ENCODE measurements at places on chromosomes 3 and 15.
A peak's percentile ranks its signal among the peaks of the same experiment; 100 is the strongest.

DNA sequence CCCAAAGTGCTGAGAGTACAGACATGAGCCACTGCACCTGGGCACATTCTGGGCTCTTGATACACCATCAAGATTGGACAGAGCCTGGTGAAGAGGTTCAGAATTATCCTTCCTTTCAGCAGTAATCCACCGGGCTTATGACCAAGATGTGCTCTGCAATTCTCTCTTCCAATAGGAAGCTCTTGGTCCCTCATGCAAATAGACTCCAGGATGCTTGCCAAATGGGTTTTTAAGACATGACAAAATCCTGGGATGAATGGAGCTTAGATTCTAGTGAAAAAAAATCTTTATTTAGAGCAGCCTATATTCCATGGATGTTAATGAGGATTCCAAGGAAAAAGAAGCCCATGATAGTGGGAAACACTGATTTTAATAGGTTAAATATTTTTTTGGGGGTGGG lies 119.1 kb downstream of the SV2B start:
- DNase-seq: no peak

- peak; percentile 94 for DNase-seq
These were observed 6.6 kb downstream of the GPX1 start for GRCh38 chr3:49351521-49352011.

DNA sequence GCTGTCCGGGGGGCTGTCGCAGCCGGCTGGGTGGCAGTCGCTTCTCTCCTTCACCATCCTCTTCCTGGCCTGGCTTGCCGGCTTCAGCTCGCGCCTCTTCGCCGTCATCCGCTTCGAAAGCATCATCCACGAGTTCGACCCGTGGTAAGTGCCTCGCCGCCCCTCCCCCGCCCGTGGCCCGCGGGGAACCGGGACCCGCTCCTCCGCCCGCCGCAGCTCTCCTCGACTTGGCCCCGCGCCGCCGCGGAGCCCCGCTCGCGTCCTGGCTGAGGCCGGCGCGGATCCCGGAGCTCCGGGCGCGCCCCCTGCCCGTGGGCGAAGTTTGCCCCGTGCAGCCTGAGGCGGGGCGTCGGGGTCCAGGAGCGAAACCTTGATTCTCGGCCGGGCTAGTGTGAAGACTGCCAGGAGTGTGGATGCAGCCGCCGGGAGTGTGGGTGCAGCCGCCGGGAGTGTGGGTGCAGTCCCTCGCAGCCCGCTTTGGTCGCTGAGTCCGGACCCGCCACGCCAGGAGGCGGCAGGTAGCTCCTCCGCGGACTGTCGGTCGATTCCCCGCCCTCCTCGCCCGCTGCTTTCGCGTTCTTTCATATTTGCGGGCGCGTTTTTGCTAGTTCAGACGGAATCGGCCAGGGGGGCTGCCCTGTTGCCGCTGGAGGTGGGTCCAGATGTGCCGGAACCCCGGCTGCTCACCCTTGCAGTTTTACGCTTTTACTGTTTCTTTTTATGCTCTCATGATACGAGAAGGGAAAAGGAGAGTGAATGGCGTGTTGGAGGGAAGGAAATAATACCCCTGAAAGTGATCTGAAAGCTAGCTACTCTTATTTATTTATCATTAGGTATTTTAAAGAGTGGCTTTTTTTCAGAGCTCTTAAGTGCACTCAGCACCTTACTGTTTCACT lies 692 bp downstream of the STT3B start:
- peak; percentile 35 for DNase-seq

GRCh38 chr3:62028236-62028635 lies 345.1 kb downstream of the FEZF2 start:
- no peak for DNase-seq

DNA sequence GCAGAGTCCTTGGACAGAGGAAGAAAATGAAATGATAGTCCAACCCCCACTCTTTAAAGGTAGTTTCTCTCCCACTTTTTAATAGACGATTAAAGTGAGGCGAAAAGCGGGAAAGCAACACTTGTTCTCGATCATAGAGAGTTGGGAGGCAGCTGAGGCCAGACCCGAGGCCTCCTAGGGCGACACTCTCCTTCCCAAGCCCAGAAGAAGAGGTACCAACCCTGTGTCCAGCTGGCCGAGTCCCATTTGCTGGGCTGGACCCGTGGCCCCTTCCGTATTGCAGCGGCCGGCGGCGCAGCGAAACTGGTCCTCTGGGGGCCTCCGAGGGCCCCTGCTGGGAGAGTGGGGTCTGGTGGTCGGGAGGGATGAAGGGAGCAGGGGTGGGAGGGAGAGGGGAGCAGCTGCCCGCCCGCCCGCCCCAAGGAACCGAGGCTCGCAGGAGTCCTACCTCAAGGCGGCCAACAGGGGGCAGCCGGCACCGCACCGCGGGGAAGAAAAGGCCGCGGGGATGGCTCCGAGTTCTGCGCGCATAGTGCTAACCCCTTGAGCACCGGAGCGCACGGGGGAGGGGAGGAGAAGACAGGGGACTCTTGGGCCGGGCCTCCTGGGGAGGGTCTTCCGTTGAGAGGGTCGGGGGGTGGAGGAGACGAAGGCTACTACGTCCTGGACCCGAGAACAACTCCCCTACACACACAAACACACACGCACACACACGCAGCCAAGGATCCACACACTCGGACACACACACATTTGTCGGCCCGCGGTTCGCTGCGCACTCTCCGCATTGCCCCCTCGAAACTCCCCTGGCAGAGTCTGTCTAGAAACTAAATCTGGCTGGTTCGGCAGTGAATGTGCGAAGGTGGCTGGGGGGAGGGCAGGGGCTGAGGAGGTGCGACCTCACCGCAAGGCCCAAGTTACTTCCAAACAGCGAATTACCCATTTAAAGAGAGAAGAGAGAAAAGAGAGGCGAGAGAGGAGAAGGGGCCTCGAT lies 2.0 kb downstream of the WNT5A start:
- peak; percentile 91 for DNase-seq

GRCh38 chr3:106685745-106686144 lies 691.5 kb upstream of the CCDC54 start:
- DNase-seq: no peak

DNA sequence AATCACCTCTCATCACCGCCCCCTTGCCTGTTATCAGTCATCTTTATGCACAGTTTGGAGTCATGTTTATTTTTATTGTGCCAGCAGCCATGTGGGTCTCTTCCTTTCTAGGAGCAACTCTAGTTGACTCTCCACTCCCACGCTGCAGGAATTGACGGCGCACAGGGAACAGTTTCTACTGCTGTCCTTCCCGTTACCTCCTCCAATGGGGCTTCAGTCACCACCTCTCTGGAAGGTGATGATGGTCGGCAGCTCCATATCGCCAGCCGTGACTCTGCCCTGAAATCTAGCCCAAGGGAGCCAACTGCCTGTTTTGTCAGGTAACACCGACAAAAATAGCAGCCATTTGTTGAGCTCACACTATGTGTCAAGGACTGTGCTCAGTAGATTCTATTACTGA lies 35.6 kb upstream of the FAM107A start:
- no peak for DNase-seq

- DNase-seq: no peak
These were observed 220.9 kb upstream of the TRIM42 start for GRCh38 chr3:140456974-140457373.

- DNase-seq: no peak
These were observed 72.7 kb downstream of the SPSB4 start for GRCh38 chr3:141123677-141124410.

- peak; percentile 49 for DNase-seq
These were observed 79.3 kb downstream of the DNAH12 start for GRCh38 chr3:57464801-57465200.

DNA sequence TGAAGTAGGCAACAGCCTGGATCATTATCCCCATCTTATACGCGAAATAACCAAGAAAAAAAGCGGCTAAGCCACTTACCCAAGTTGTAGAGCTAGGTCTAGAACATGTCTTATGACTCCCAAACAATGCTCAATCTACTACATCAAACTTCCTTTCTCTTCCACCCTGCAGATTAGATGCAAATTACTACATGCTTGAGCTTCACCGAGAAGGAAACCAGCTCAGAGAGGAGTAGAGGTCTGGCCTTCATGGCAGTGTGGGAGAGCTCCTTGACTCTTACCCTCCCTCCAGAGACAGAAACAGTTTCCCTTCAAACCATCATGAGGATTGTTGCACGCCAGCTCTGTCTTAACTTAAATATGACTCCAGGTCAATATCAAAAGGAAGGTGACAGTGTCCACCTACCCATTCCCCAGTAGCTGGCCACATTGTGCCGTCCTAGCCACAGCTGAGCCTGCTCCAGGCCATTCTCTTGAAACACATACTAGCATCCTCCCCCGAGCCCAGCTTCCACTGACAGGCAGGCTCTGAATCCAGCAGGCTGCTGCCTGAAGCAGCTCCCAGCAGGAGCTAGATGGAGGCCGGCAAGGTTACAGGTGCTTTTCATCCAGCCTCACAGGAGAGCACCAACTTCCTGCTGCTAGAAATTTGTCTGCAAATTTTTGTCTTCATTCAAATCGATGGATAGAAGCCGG lies 56.8 kb downstream of the CPN2 start:
- DNase-seq: no peak

GRCh38 chr3:115551016-115551415 lies 72.3 kb upstream of the GAP43 start:
- no peak for DNase-seq

DNA sequence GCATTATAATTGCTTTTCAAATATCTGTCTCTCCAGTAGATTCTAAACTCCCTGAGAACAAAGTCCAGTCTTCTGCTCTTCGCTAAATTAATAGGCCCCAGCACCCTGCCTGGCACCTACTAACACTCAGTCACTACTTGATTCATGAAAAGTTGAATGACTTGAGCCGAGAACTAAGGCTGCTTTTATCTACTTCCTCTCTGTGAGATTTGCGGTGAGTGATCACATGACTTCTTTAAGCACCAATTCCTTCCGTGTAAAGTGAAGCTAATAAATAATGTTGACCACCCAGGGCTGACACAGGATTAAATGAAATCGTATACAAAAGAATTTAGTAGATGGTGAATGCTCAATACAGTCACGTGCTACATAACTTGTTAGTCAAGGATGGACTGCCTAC lies 44.6 kb upstream of the PGPEP1L start:
- DNase-seq: no peak

DNA sequence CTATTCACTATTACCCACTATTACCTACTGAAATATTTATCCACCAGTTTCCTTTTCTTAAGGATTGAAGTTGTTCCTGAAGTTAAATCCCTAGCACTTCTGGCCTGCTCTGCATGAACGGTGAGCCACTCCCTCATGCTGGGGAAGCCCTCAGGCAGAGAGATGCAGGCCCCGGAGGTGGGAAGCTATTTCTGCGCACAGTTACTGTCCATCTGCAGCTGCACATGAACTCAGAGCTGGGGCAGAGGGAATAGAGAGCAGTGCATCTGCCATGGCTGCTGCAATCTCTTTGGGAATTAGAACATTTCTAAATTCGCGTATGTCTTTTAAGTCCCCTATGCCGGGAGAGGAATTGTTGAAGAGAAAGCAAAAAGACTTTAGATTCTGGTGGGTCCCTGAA lies 6.3 kb upstream of the GALNT15 start:
- DNase-seq: no peak

- peak; percentile 30 for DNase-seq
These were observed 15.0 kb downstream of the PTH1R start for GRCh38 chr3:46892285-46893145.

GRCh38 chr3:126263539-126263938 lies 83.2 kb upstream of the ALDH1L1 start:
- DNase-seq: no peak

- no peak for DNase-seq
These were observed 409.6 kb downstream of the UNC13C start for GRCh38 chr15:54387799-54388198.

- DNase-seq: no peak
These were observed 30.7 kb upstream of the CPEB1 start for GRCh38 chr15:82677720-82678323.

GRCh38 chr3:66592927-66593625 lies 92.3 kb upstream of the LRIG1 start:
- DNase-seq: peak; percentile 14

DNA sequence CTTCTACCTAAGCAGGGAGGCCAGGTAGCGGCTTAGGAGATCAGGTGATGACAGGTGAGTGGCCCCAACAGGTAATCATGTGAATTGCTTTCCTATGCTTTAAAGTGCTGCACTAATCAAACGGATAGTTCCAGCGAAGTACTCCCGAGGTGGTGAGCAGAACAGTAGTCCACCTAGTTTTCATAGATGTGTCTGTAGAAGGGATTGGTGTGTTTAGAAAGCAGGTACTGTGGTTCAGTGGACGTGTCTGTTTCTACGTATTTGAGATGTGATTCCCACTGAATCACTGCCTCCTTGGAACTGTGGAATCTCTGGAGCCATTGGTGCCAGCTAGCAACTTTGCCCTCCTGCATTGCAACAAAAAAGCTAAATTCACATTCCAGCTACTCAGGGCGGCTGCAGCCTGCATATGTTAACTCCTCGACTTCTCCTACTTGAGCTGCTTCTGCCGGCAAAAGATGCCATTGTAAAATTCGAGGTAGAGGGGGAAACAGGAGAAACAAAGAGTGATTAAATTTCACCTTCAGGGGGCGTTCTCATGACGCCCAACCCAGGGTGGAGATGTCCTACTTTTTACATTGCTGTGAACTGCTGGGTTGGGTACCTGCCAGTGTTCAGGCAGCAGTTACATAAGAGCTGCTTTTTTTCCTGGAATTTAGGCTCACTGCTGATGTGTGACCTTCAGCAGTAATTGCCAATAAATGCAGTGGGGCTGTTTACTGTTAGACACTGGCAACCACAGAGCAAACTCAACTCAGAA lies 227.3 kb downstream of the ITPR1 start:
- peak; percentile 96 for DNase-seq

GRCh38 chr3:149020839-149021252 lies 29.5 kb downstream of the GYG1 start:
- no peak for DNase-seq

GRCh38 chr3:30004481-30004880 lies 601.9 kb upstream of the TGFBR2 start:
- DNase-seq: no peak

GRCh38 chr3:155870945-155871745 lies 695 bp downstream of the GMPS start:
- peak; percentile 20 for DNase-seq

DNA sequence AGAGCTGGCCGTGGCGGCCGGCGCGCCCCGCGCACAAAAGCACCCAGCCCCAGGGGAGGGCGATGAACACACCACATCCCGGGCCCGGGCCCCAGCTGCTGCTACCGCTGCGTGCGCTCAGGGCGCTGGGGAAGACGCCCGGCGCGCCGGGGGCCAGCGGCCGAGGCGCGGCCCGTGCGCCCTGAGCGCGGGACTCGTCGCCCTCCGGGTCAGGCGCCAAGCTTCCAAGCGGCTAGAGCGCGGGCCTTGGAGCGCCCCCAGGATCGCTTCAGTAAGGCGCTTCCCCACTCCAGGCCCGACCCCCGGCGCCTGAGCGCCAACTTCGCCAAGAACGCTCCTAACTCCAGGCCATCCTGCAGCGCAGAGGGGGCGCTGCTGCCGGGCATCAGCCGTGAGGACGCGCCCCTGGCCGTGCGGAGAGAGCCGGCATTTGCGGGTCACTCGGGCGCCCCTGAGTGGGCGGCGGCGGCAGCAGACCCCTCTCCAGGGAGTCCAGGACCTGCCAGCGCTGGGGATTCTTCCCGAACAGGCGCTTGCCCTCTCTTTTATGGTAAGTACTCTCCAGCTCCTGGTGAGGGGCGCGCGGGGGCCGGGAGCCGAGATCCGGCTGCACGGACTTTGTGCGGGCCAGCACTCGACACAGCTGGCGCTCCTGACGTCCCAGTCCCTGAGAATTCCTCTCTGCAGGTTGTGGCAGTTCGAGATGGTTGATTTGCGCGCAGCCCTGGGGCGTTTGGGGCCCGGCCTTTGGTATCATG lies 475 bp downstream of the SPSB4 start:
- peak; percentile 24 for DNase-seq

- DNase-seq: peak; percentile 3
These were observed 41.6 kb downstream of the PYDC2 start for GRCh38 chr3:191502583-191502982.

Measured in choroid plexus epithelial cell (primary cell).